ENCODE measurements at places on chromosomes 6 and 20.
A peak's percentile ranks its signal among the peaks of the same experiment; 100 is the strongest.

DNA sequence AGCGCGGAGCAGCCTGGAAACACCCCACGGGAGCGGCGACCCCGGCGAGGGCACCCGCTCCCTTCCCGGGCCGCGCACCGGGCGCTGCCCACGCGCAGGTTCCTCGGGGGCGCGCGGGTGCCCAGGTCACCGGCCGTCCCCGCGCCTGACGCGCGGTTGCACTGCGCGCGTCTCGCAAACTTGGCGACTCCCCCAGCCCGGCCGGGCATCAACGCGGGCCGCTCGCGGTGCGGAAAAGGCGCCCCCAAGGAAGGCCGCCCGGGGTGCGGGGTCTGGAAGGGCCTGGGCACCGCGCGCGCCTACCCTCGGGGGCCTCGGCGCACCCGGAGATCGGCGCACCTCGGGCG, 555 bp upstream of the ZBTB46 start:
- DNase-seq, result no peak

- no peak for DNase-seq
These were observed 14.5 kb downstream of the ARHGAP18 start for GRCh38 chr6:129695373-129696027.

DNA sequence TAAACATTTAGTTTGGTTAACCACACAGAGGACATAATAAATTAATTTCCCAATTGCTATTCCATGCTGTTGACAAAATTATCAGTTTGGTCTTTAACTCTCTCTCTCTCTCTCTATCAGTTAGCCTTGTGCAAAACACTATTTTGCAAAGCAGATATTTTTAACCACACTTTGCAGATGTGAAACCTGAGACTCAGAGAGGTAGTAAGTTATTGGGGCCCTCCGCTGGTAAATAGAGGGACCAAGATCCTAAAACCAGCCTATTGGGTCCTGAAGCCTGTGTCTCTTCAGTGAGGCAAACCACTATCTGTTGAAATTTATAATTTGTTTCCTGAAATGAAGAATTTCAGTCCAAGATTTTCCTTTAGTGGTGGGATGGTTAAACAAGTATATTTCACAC, 231.0 kb downstream of the SOD2 start:
- no peak for DNase-seq

GRCh38 chr6:118908441-118908840, 14.5 kb downstream of the ASF1A start:
- peak; percentile 34 for DNase-seq

- peak; percentile 67 for DNase-seq
These were observed 26.7 kb downstream of the TNFAIP3 start for GRCh38 chr6:137893726-137894125.

DNA sequence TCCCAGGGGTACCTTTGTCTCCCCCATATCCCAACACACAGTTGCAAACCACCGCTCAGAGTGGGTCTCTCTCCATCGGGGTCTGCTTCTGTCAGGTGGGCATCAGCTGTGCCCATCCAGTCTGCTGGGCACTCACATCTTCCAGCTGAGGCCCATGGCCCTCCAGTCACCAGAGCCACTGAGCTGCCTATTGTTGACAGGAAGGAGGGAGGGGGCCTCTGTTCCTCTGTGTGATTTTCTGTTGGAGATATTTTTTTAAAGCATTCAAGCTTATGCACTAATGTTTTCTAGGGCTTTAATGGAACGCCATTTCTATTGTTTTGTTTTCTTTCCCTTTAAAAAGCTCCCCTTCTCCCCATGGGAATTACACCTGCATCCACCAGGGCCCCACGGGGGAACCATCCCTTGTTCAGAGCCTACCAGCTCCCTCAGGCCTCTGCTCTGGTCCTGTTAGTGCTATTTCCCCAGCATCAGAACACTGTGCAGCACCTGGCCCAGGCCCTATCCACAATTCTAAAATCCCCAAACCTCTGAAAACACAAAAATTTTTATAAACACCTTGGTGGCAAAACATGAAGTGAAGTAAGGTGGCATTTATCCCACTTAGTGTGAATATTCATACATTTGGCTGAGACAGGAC, 326.2 kb downstream of the CD83 start:
- no peak for DNase-seq
